Stimulated activated CD8-positive, alpha-beta memory T cell treated with anti-CD3 and anti-CD28 coated beads, Interleukin-15, amount 100 ng/mL, for 4 hours (primary cell): ENCODE measurements at places on chromosomes 7 and 10.
A peak's percentile ranks its signal among the peaks of the same experiment; 100 is the strongest.

DNA sequence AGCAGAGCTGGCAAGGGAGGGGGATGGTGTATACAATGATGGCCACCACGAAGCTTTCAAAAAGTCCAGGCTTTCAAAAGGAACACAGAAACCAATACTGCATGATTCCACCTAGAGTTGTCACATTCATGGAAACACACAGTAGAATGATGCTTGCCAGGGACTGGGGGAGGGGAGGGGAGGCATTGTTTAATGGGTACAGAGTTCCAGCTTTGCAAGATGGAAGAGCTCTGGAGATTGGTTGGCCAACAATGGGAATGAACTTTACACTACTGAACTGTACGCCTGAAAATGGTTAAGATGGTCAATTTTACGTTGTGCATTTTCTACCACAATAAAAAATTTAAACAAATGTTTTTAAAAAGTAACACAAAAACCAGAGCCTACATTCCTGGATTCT is 104.5 kb upstream of the KDM7A start:
- no peak for DNase-seq

DNA sequence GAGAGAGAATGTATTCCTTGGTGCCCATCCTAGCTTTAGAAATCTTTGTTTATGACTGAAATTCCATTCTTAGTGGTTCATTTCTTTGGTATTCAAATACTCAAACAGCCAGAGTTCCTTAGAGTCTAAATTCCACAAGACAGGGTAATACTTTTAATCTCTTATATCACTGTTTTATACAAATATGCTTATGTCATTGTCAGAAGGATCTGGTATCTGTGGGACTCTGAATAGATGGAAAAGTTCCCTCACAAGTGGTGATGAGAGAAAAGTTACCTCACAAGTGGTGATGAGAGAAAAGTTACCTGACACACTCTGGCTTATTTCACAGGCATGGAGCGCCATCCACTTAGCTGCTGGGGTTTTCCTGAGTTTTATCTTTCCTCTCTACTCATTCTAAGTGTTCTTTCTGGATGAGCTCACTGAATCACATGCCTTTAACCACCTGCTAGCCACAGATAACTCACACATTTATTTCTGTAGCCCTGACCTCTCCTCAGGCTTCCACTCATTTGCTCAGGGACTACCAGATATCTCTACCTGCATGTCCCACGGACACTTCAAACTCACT is 784.0 kb downstream of the SUGCT start:
- DNase-seq, result no peak

- DNase-seq, result no peak
Observed at GRCh38 chr7:29915481-29916215, 74.0 kb downstream of the SCRN1 start.

- DNase-seq, result no peak
Observed at GRCh38 chr10:113415246-113415645, 137.6 kb upstream of the HABP2 start.

- DNase-seq, result no peak
Observed at GRCh38 chr7:156080046-156080445, 267.8 kb upstream of the SHH start.

GRCh38 chr10:106680061-106680460 is 484.4 kb downstream of the SORCS1 start:
- no peak for DNase-seq

GRCh38 chr10:86971232-86971991 is 3.1 kb downstream of the ADIRF start:
- peak; percentile 70 for DNase-seq

DNA sequence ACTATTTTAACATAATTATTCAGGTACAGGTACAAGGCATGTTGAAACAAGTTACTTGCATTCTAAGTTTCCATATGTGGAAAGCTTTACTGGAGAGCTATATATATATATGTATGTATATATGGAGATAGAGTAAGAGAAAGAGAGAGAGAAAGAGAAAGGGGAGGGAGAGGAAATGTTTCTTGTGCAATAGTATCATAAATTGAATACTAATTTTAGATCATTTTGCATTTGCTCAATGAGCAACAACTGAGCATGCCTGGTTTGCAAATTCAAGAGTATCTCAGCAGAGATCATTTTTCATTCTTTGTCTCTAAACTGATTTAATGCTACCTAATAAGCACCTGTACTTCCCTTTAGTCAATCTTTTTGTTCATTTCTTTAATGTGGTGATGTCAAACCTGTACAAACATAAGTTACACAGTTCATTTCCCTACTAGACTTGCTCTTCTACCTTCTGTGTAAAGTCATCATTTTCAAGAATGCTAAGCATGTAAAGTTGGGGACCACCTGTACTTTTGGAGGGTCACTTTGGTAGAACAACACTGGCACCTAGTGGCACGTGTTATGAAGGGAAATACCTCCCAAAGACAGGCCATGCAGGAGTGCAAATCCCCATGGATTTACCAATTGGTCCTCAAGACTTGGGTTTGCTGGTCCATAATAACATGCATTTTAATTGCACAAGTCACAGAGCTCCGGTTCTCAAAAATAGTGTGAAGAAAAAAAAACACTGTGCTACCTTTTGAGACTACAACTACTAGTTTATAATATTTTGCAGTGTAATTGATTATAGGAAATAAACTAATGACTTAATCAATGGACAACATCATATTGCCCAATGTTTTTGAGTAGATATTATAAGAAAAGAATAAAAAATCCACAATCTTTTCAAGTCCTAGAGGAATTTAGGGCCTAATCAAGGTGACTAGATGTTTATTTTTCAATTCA is 431.2 kb upstream of the IGFBP3 start:
- DNase-seq, result no peak

- no peak for DNase-seq
Observed at GRCh38 chr7:35565927-35566326, 129.0 kb downstream of the HERPUD2 start.

DNA sequence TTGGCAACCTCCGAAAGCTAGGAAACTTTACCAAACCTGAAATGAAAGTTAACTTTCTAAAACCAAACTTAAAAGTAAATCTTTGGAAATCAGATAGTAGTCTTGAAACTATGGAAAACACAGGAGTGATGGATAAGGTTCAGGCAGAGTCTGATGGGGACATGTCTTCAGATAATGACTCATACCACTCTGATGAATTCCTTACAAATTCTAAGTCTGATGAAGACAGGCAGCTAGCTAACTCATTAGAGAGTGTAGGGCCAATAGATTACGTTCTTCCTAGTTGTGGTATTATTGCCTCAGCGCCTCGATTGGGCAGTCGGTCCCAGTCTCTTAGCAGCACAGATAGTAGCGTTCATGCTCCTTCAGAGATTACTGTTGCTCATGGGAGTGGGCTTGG is 45.9 kb downstream of the MCMBP start:
- DNase-seq, result no peak

GRCh38 chr10:86178401-86179152 is 188.0 kb downstream of the GRID1 start:
- DNase-seq, result no peak

GRCh38 chr10:62778125-62778524 is 26.4 kb upstream of the ADO start:
- no peak for DNase-seq

DNA sequence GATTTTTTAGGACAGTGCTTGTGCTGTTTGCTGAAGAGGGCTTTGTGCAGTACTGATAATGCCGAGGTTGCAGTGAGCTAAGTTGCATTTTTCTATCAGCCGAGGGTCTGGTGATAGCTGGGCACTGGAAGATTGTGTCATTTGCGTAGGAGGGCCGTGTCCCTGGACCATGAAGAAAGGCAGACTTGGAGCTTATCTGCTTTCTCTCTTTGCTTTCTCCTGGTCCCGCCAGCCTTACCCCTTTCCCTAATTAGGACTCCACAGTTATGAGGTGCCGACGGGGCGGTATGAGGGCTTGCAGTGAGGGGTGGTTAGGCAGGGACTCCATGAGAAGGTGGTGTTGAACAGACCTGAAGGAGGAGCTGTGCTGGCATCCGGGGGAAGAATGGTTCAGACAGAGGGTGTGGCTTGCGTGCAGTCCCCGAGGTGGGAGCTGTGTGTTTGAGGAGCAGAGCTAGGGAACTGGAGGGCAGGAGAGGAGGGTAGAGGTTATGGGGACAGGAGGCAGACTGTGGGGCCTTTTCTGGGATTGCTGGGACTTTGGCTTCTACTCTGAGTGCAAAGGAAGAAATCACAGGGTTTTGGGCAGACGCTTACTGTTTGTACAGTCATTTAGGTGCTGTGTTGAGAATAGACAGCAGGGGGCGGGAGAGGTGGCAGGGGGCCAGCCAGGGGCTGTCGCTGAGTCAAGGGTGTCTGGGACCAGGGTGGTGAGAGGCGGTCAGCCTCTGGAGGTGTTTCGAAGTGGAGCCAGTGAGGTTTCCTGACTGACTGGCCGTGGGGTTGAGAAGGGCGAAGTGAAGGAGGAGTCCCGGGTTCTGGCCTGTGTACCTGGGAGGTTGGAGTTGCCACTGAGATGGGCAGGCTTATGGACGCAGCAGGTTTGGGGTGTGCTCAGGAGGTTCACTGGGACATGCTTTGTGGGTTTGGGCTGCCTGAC is 43.4 kb downstream of the PRF1 start:
- DNase-seq, result peak; percentile 45

DNA sequence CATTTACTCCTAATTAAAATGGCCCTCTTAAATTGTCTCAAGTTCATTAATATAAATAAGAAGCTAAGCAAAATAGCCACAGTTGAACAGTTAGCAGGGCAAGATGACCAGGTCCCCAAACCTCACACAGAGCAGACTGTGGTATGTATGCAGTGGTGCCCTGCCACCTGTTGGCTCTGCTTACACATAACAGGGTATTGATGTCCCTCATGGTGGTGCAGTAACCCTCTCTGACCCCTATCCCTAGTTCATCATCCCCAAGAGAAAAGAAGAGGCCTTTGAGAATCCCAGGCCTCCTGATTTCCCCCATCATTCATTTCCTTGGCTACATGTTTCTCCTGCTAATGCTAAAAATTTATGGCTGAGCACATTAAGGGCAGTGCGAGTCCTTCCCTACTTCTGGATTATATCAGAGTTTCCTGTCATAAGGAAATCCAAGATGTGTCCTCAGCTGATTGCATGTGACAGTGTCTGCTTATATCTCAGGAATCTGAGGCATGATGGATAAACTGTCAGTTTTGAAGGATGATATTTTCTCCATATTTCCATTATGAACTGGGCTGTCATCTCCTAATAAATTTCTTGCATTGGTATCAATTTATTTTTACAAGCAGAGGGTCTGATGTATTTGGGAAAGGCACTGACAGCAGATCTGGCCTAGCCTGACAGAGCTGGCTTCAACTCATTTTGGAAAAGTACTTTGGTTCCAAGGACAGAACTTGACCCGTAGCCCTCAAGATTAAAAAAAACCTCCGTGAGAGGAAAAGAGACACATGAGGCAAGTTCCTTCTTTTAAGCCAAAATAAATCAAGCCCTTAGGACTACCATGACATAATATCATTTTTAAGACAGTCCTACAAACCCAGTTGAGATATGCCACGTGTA is 880.6 kb downstream of the LRMDA start:
- no peak for DNase-seq

DNA sequence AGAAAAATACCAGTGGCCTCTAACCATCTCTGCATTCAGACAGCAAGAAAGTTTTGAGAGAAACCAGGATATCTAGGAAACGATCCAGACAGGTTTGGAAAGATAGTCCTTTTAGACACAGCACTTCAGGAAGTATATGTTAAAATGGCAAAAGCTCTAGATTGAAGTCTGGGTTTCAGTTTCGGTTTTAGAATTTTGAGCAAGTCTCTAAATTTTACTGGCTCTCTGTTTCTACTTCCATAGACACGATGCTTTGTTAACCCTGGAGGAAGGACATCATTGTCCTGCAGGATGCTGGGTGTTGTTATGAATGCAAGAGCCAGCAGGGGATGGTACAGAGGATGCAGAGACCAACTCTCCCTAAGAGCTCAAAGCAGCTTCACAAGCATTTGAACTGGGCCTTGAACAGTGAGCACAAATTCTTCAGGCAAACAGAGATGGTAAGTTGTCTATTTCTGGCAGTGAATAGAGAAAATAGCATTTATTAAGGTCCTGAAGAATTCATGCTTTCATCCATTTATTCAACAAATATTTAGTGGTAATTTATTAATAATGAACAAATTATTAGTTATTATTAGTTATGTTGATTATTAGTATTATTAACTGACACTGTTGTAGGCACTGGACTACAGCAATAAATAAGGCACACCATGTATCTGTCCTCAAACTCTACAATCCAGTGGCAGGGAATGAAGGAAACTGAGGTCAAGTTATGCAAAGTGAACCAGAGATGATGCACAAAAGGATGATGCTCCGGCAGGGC is 152.7 kb upstream of the NRP1 start:
- DNase-seq, result no peak

GRCh38 chr7:133934262-133934976 is 192.7 kb upstream of the LRGUK start:
- no peak for DNase-seq

DNA sequence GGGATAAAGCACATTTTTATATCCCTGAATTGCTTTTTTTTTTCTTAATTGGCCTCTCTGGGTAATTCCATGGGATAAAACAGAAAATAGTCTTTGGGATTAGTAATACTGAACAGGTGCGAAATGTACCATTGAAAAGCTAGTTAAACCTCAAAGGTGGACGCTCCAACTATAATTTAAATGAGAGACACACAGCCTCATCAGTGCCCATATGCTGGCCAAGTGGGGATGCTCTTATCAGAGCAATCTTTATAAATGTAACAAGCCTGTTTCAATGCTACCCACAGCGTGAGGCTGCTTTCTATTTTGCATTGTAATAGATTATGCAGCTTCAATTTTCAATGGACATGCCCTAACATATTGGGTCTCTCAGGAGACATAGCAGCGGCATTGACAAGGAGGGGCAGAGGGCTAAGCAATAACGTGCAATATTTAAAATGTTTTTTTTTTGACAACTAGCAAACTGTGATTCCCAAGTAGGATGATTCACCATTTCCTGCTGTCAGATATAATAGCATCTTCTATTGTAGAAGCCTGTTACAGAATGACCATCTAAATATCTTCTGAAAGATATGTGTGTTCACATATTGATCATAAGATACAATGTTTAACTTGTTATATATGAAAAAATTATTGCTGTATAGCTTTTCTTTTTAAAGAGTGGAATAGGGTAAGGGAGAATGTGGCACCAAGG is 91.3 kb upstream of the BET1 start:
- no peak for DNase-seq

- no peak for DNase-seq
Observed at GRCh38 chr10:122379537-122379936, 5.0 kb downstream of the PLEKHA1 start.

GRCh38 chr7:136104269-136104603 is 127.1 kb upstream of the MTPN start:
- no peak for DNase-seq

DNA sequence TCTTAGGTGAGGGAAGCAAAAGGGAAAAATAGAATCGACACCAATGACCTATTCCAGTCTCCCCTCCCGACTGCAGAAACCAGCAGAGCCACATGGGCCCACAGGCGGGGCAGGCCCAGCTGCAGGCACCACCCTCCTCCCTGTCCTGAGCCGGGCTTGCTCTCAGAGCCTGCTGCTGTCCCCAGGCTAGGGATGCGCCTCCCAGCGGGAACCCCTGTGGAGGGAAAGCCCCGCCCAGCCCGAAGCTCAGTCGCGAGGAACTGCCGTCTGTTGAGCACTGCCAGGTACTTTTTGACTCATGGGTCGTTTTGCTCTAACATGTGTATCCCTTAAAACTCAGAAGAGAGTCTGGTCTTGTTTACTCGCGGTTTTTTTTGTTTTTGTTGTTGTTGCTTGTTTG is 124.5 kb upstream of the RET start:
- no peak for DNase-seq
